OCI-M1 (cell line): ENCODE measurements at places on chromosomes 1 and 21.

DNA sequence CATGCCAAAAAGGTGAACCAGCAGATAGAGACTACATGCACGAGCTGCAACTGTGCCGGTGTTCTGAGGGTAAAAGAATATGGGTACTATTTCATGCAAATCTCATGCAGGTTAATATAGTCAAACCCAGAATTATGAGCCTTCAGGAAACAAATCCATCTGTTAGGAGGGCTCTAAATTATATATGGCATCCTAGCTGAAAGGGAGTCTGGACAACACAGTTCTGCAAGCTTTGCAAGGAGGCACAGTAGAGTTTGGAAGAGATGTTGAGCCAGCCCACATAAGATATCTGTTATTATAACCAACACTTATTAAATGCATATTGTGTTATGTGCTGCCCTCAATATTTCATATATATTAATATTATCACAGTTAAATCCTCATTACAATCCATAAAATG lies 50.5 kb upstream of the PALMD start:
- DNase-seq = no peak

GRCh38 chr1:8389958-8390535 lies 72.1 kb downstream of the SLC45A1 start:
- DNase-seq = no peak

DNA sequence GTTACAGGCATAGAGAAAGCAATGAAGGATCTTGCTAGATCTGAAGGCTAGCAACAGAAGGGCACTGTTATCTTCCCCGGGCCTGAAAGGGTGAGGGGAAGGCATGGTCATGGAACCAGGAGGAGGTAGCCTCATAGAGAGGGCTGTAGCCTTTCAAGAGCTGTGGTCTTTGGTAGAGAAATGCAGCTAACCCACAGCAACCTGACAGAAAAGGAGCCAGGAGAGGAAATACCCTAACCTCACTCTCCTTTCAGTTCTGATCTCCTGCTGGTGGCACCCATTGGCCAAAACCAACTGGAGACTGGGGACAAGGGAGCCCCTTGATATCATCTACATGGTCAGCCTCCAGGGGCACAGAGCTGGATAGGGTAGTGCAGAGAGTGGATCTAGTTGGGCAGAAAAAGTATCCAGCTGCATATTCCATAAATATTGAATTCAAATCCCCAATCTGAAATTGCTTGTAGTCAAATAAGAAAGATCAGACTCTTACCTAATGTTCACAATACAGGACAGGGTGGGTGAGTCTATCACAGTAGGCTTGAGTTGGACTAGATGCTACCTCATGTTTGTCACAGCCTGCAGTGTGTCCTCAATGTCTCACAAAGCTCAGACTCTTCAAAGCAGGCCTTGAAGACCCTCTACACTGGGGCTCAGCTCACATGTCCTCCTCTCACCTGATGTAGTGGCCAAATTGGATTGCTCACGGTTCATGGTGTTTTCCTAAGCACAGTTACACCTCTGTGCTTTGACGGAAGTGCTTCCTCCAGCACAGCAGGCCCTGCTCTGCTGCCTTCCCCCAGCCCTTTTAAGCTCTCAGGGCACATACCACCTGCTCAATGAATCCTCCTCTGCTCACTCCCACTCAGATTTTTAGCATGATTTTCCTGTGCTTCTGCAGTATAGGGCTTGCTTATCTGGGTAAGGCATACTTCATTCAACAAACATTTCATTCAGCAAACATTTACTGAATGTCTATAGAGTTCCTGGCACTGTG lies 74.1 kb upstream of the JUN start:
- DNase-seq = no peak

GRCh38 chr1:200938955-200939354 lies 44.3 kb downstream of the INAVA start:
- DNase-seq = peak; percentile 33

DNA sequence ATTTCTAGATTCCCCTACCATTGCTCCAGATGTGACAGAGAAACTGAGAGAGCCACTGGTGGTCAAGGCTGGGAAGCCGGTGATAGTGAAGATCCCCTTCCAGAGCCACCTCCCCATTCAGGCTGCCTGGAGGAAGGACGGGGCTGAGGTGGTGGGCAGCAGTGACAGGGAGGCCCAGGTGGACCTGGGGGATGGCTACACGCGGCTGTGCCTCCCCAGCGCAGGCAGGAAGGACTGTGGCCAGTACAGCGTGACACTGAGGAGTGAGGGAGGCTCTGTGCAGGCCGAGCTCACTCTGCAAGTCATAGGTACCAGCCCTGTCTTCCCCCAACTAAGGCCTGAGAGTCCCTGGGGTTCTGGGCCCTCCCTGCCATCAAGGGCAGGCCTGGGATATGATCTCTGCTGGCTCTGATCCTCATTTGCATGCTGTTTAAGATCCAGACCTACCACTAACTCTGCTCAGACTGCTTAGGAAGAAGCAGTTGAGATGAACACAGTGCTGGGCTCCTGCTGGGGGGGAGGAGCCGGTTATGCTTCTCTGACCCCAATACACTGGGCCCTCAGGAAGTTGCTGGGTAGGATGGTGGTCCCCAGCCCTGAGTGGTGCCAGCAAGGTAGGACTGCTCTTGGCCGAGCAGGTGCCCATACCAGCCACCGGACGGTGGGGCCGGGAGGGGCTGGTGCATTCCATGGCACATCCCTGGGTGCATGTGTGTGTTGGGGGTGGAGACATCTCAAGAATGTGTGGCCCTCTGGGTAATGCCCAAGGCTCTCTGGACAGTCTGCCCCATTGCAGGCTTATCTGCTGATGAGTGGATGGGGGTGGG lies 25.1 kb downstream of the IGFN1 start:
- DNase-seq = no peak

- DNase-seq = peak; percentile 60
These were observed at the start of gene LRP8 for GRCh38 chr1:53328009-53328461. Gene LRP8 (minus strand): TSS chr1:53328070. CDS start chr1:53327912, 158 bp downstream.

GRCh38 chr1:184499616-184500015 lies 112.8 kb downstream of the C1orf21 start:
- no peak for DNase-seq

- no peak for DNase-seq
These were observed 60.9 kb downstream of the HTR6 start for GRCh38 chr1:19725606-19726005.
